ENCODE measurements at places on chromosomes 4 and X.
A peak's percentile ranks its signal among the peaks of the same experiment; 100 is the strongest.

- DNase-seq = no peak
Observed at GRCh38 chr4:76540486-76540885, 105.5 kb downstream of the SHROOM3 start.

- DNase-seq = no peak
Observed at GRCh38 chr4:59537246-59537886, 1662.8 kb upstream of the ADGRL3 start.

- no peak for DNase-seq
Observed at GRCh38 chr4:139085141-139085540, 69.6 kb downstream of the NOCT start.

GRCh38 chr4:140809676-140810075, 53.5 kb upstream of the TBC1D9 start:
- no peak for DNase-seq

DNA sequence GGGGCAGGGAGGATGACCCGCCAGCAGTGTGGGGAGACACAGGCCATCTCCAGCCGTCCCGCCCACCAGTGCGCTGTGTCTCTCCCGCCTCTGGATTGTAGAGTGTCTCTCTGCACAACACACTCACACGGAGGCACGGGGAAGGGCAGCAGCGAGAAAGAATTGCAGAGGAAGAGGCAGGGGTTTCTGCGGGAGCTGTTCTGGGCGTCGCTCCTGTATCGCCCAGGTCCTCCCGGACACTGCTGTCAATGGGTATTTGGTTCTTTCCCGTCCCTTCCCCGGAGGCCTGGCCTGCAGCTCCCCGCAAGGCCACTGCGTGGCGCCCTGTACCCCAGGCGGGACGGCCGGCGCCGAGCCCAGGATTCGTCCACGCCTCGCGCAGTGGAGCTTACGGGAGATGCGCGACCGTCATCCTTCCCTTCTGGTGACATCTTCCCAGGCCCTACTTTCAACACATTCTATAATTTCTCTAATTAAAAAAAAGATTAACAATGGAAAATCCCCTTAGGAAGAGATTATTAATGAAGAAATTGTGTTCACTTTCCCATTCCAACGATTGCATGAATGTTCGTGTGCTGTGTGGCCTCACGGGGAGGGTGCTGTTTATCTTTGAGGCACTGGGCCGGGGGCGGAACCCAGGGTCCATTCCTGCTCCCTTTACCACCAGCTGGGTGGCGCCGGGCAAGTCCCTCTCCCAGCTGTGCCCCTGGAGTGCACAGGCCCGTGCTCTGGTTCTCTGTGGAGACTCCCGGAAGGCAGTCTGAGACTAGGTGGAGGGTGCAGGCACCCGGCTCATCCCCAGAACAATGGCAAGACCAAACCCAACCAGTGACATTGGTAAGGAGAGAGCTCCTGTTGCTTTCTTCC, 95.7 kb downstream of the CPZ start:
- DNase-seq = no peak

DNA sequence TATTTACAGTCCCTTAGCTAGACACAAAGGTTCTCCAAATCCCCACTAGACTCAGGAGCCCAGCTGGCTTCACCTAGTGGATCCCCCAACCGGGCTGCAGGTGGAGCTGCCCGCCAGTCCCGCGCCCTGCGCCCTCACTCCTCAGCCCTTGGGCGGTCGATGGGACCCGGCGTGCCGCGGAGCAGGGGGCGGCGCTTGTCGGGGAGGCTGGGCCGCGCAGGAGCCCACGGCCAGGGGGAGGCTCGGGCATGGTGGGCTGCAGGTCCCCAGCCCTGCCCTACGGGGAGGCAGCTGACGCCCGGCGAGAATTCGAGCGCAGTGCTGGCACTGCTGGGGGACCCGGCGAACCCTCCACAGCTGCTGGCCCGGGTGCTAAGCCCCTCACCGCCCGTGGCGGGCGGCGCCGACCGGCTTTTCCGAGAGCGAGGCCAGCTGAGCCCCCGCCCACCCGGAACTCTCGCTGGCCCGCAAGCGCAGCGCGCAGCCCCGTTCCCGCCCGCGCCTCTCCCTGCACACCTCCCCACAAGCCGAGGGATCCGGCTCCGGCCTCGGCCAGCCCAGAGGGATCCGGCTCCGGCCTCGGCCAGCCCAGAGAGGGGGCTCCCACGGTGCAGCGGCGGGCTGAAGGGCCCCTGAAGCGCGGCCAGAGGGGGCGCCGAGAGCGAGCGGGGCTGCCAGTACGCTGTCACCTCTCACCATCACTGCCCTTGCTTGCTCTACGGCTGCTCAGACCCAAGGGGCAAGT, 39.4 kb downstream of the WFS1 start:
- no peak for DNase-seq

DNA sequence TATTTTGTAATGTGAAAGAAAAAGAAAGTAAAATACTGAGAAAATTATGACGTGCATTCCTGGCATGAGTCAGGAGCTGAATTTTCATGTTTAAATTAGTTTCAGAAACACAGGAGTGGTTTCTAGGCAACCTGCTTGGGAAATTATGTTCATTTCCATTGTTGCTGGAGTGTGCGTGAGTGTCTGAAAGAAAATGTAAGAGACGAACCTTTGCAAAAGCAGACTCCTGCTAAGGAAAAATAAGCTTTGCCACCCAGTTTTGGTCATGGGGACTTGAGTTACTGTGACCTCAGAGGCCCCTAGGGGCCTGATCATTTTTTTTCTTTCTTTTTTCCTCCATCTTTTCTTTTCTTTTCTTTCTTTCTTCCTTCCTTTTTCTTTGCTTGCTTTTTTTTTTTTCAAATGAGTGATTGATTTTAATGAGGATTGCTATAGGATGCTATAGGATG, 18.8 kb upstream of the CHRNA9 start:
- no peak for DNase-seq

- no peak for DNase-seq
Observed at GRCh38 chrX:105328773-105329172, 108.3 kb upstream of the TEX13A start.

DNA sequence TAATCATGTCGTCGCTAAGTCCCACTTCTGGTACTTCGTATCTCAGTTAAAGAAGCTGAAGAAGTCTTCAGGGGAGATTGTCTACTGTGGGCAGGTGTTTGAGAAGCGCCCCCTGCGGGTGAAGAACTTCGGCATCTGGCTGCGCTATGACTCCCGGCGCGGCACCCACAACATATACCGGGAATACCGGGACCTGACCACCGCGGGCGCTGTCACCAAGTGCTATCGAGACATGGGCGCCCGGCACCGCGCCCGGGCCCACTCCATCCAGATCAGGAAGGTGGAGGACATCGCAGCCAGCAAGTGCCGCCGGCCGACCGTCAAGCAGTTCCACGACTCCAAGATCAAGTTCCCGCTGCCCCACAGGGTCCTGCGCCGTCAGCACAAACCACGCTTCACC, 11.3 kb downstream of the PNCK start:
- peak; percentile 47 for DNase-seq

DNA sequence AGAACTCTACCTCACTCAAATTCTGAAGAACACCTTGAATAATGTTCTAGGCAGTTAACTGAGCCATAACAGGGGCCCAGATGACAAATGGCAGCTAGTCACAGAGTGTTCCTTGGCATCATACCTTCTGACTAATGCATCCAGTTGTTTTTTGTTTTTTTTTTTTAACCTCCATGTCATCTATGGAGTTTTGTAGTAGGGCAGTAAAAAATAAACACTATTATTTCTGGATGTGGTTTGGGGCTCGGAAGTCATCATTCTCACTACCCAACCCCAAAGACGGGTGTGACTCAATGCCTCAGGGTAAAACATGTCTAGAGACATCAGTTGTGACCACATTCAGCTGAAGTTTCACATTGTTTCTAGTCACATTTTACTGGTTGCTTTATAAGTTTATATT, 31.2 kb upstream of the MCF2 start:
- no peak for DNase-seq

GRCh38 chr4:108315694-108316093, 147.0 kb upstream of the LEF1 start:
- no peak for DNase-seq

- no peak for DNase-seq
Observed at GRCh38 chr4:166044871-166045270, 171.8 kb downstream of the TLL1 start.

DNA sequence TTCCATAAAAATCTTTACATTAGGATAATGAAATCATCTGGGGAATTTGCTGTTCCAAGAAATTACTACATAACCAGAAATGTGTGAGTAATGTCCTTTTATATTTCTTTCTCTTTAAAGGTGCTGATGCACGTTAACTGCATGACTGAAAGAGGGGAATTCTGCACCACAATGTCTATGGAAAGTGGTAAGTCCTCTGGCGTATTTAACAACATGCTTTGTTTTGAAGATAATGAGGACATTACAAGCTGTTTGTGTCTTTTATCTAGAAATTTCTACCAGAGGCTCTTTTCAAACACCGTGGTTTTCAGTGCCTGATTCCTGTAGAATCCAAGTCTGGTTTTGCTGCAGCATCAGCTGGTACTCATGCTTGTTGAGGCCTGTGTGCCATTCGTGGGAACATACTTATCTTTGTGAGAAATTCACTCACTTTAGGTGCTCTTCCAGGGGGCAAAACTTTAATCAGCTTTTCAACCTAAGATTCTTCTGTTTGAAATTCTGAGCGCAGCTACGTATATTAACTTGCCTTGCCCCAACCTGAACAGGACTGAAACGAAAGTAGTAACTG, 257.2 kb downstream of the PDHA2 start:
- no peak for DNase-seq

- DNase-seq = no peak
Observed at GRCh38 chrX:130139474-130140201, 26.0 kb downstream of the AIFM1 start.

DNA sequence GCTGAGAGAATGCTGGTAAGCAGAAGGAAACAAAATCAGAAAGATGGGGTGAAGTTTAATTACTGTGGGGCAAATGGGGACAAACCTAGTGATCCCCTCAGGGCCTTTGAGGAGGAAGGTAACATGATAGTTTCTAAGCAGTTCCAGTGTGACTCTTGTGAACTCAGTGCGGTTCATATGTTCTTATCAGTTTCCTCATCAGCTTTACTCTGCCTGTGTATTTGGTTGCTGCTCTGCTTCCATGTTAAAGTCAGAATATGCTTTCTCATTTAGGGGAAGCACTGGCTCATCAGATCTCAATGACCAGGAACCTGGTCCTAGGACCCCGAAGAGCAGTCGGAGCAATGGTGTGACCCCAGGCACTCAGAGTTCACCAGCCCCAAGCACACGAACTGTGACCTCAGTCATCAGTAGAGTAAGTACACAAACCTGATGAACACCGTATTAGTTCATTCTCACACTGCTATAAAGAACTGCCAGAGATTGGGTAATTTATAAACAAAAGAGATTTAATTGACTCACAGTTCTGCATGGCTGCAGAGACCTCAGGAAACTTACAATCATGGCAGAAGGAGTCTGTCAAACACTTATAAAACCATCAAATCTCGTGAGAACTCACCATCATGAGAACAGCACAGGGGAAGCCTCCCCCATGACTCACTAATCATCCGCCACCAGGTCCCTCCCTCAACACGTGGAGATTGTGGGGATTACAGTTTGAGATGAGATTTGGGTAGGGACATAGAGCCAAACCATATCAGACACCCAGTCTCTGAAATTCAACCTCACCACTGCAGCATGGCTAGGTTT, 83.0 kb downstream of the SYTL5 start:
- DNase-seq = no peak

GRCh38 chrX:3420316-3420715, 73.9 kb upstream of the MXRA5 start:
- no peak for DNase-seq

- no peak for DNase-seq
Observed at GRCh38 chrX:119391279-119391678, 7.9 kb upstream of the SLC25A43 start.

- DNase-seq = no peak
Observed at GRCh38 chr4:136725286-136726081, 806.8 kb downstream of the PCDH18 start.

- peak; percentile 74 for DNase-seq
Observed at GRCh38 chrX:30735839-30736238, 82.6 kb downstream of the GK start.

- no peak for DNase-seq
Observed at GRCh38 chr4:15333692-15334633, 93.9 kb upstream of the C1QTNF7 start.

- DNase-seq = no peak
Observed at GRCh38 chrX:110985470-110985869, 110.5 kb upstream of the PAK3 start.

DNA sequence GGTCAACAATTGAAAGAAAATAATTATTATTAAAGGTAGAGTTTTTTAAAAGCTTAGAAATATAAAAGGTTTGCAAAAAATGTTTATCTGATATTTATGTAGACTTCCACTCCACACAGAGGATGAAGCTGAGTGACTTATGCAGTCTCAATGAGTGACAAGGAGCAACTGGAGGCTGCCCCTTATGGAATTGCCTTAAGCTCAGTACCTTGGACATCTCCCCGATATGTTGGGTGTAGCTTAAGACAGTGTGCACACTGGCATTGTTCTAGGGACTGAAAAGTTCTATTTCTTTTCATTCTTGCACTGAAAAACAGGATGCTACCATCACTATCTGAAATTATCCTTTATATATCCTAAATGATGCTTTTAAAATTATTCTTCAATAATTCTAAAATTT, 292.1 kb downstream of the PRDM5 start:
- DNase-seq = no peak

- no peak for DNase-seq
Observed at GRCh38 chr4:38279650-38280322, 319.6 kb downstream of the PTTG2 start.

- DNase-seq = no peak
Observed at GRCh38 chr4:168648929-168649328, 152.1 kb downstream of the PALLD start.

DNA sequence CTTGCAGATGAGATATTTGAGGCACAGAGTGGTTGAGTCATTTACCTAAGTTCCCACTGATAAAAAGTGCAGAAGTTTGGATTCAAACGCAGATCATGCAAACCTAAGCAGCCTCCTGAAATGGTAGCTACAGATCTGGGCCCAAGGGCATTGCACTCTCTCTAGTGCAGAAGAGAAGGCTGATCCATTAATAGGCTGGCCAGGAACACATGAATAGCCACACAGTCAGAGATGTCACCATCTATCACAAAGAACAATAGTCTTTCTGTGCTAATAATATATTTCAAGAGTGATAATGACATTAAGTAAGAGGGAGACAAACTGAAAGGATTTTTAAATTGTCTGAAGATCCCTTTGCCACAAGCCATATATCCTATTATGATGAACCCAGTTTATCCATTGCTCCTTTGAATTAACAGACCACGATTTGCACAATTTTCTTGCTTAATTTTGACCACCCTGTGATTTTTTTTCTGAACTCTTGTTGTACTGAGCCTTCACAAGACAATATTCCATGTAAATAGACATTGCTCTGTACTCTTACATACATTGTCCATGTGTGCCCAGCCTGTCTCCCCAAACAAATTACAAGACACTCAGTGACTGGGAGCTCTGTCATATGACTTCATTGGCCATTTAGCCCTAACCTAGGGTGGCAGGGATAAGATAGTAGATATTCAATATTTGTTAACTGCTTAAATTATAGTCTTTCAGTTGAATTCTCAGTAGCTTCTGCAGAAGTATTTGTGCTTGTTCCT, 112.4 kb upstream of the RBPJ start:
- no peak for DNase-seq

All from T-helper 1 cell (primary cell).